T-helper 1 cell treated with Interleukin-12 subunit alpha and Interleukin-12 subunit beta and Interleukin-4 antibody, amounts not matched to agents 30 ng/mL and 1 ng/mL, for 36 hours (primary cell): ENCODE measurements at places on chromosomes 13 and 19. TPM values are rescaled to one million over a fixed set of nuclear protein-coding genes. Genes with fewer than 3 reads are reported as not detected.

Gene MISP
- total RNA-seq, result not detected in 2 replicates

Gene SRRM5
- total RNA-seq, result 0.37 and 0.41 TPM in 2 replicates

Gene SLC25A41
- total RNA-seq, result 0.32 and 0.44 TPM in 2 replicates

Gene ZNF575
- 4.2 and 4.4 TPM in 2 replicates for total RNA-seq

Gene ZNF548
- 23.7 and 24.5 TPM in 2 replicates for total RNA-seq

Gene PRR20D
- not detected in 2 replicates for total RNA-seq

Gene ZSCAN5A
- total RNA-seq, result 12.0 TPM in 2 replicates

Gene TPP2
- total RNA-seq, result 83.2 and 85.8 TPM in 2 replicates

Gene RETN
- not detected in 2 replicates for total RNA-seq

Gene B3GNT3
- total RNA-seq, result 0.61 and 0.90 TPM in 2 replicates

Gene TMEM59L
- total RNA-seq, result 0.15 TPM in 1 of 2 replicates, not detected in the other

Gene SLC10A2
- not detected in 2 replicates for total RNA-seq

Gene CEACAM3
- not detected in 2 replicates for total RNA-seq

Gene PLEKHA4
- 1.3 and 3.2 TPM in 2 replicates for total RNA-seq

Gene UPK1A
- 0.27 and 0.56 TPM in 2 replicates for total RNA-seq

Gene DBP
- 6.4 and 8.0 TPM in 2 replicates for total RNA-seq

Gene MED4
- total RNA-seq, result 62.2 and 66.8 TPM in 2 replicates

Gene DENND1C
- total RNA-seq, result 110 and 116 TPM in 2 replicates

Gene PINLYP
- 3.8 and 4.1 TPM in 2 replicates for total RNA-seq

Gene ZNF470
- total RNA-seq, result 2.0 and 2.4 TPM in 2 replicates

Gene ANKLE1
- total RNA-seq, result 3.7 and 4.5 TPM in 2 replicates

Gene CYSLTR2
- 1.3 and 1.8 TPM in 2 replicates for total RNA-seq

Gene IZUMO4
- total RNA-seq, result 15.4 and 19.1 TPM in 2 replicates

Gene DIAPH3
- 17.5 TPM in 2 replicates for total RNA-seq

Gene MBD3L3
- total RNA-seq, result not detected in 2 replicates

Gene ATP8B3
- 14.2 and 14.9 TPM in 2 replicates for total RNA-seq

Gene CGB2
- total RNA-seq, result not detected in 2 replicates

Gene ELSPBP1
- not detected in 2 replicates for total RNA-seq

Gene CCDC70
- total RNA-seq, result not detected in 2 replicates

Gene TMEM150B
- total RNA-seq, result 0.93 and 1.4 TPM in 2 replicates

Gene CEACAM4
- total RNA-seq, result not detected in 2 replicates

Gene ZNF615
- 9.4 and 10.2 TPM in 2 replicates for total RNA-seq

Gene ZNF541
- total RNA-seq, result 0.12 TPM in 2 replicates

Gene GIPR
- 4.2 and 5.3 TPM in 2 replicates for total RNA-seq

Gene KLK15
- total RNA-seq, result not detected in 2 replicates

Gene SIGLEC9
- total RNA-seq, result 0.12 and 0.29 TPM in 2 replicates

Gene ELAVL3
- total RNA-seq, result not detected in 2 replicates

Gene TIMM50
- 67.6 and 68.0 TPM in 2 replicates for total RNA-seq

Gene TBC1D4
- 9.1 and 11.9 TPM in 2 replicates for total RNA-seq

Gene ZNF331
- total RNA-seq, result 13.7 and 15.6 TPM in 2 replicates

Gene RNU6-9
- not detected in 2 replicates for total RNA-seq

Gene ZNF888
- total RNA-seq, result 5.9 and 6.1 TPM in 2 replicates

Gene LPAR2
- total RNA-seq, result 62.6 and 66.9 TPM in 2 replicates

Gene DAPK3
- 38.1 and 42.6 TPM in 2 replicates for total RNA-seq

Gene KCTD15
- 4.2 TPM in 2 replicates for total RNA-seq

Gene KLK2
- 0.24 TPM in 1 of 2 replicates, not detected in the other for total RNA-seq

Gene KLK4
- total RNA-seq, result not detected in 2 replicates

Gene CTXN1
- not detected in 2 replicates for total RNA-seq

Gene CGB3
- not detected in 2 replicates for total RNA-seq

Gene TMEM86B
- total RNA-seq, result 11.2 and 12.6 TPM in 2 replicates

Gene HCN2
- 2.3 and 2.5 TPM in 2 replicates for total RNA-seq

Gene ZNF625
- 3.1 and 4.0 TPM in 2 replicates for total RNA-seq

Gene LILRA2
- total RNA-seq, result 0.15 TPM in 1 of 2 replicates, not detected in the other

Gene PEAK3
- 1.2 TPM in 2 replicates for total RNA-seq
